ENCODE measurements at places on chromosomes 3 and 15. TPM values are rescaled to one million over a fixed set of nuclear protein-coding genes. Genes with fewer than 3 reads are reported as not detected.

DNA sequence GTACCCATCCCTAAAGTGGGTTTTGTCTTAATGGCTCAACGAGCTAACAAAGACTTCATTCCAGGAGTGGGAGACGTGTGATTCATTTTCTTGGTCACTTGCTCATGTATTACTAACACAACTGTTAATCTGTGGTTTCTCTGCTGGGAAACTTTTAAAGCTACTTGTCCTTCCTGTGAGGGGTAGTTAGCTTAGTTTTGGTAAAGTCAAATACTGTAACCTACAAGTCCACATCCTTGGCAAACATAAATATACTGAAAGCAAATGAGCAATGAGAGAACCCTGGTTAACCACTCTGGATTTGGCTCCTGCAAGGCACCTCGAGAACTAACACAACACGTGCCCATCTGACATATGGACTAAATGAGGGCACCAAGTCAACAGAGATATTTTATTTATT is 19.9 kb downstream of the NOX5 start:
- H3K27ac ChIP-seq = no peak overlapping the region
- no peak for DNase-seq
- no peaks in the 10 kb centered on the region for H3K27me3 ChIP-seq
- no peaks in the 10 kb centered on the region for H3K4me1 ChIP-seq
- H3K4me3 ChIP-seq = no peak overlapping the region

GRCh38 chr3:52052831-52053306 is 3.5 kb downstream of the DUSP7 start:
- peaks cover 27% of the 10 kb centered on the region for H3K36me3 ChIP-seq
- H3K27ac ChIP-seq = peak overlapping the region; percentile 85
- peaks cover 48% of the 10 kb centered on the region for H3K4me1 ChIP-seq
- H3K4me3 ChIP-seq = peak overlapping the region; percentile 29
- DNase-seq = peak; percentile 84
- H3K27me3 ChIP-seq = no peaks in the 10 kb centered on the region

GRCh38 chr3:43372809-43373559 is 86.6 kb downstream of the SNRK start:
- no peaks in the 10 kb centered on the region for H3K36me3 ChIP-seq
- no peaks in the 10 kb centered on the region for H3K4me1 ChIP-seq
- no peak overlapping the region for H3K27ac ChIP-seq
- H3K27me3 ChIP-seq = no peaks in the 10 kb centered on the region
- no peak overlapping the region for H3K4me3 ChIP-seq

DNA sequence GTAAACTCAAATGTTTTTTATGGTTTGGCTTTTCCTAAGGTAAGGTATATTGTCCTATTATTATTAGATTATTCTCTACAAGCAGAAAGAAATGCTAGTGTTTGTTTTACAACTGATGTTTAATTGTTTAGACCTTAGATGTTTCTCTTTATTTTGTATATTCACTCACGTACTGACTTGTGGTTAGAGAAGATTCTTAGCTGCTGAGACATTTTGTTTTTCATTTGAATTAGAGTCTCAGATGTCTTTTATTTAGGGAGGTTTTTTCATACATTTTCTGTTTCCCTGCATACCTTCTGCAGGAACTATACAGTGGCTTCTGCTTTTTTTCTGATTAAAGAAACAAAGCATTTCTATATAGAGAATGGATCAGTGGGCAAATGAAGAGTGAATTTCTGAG is 110.9 kb downstream of the MYRIP start:
- no peaks in the 10 kb centered on the region for H3K4me1 ChIP-seq
- H3K4me3 ChIP-seq = no peak overlapping the region
- no peak for DNase-seq
- H3K27me3 ChIP-seq = no peaks in the 10 kb centered on the region
- H3K36me3 ChIP-seq = no peaks in the 10 kb centered on the region
- no peak overlapping the region for H3K27ac ChIP-seq

DNA sequence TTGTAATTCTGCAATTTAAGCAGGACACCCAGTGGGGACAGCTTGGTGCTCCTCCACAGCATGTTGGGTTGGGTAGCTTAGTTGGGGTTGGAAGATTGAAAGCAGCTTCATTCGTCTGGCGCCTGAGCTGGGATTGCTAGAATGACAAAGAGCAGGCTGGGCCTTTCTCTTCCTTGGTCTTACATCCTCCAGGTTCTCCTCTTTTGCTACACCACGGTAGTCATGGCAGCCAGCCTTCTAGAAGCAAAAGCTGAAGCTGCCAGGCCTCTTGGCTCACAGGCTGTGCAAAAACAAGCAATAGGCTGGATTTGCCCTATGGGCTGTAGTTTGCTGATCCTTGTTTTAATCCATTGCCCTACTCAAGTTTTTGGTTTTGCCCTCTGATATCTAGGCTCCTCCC is 3.2 kb upstream of the ANXA2 start:
- H3K27ac ChIP-seq = no peak overlapping the region
- no peaks in the 10 kb centered on the region for H3K36me3 ChIP-seq
- peaks cover 21% of the 10 kb centered on the region for H3K4me1 ChIP-seq
- H3K27me3 ChIP-seq = no peaks in the 10 kb centered on the region
- H3K4me3 ChIP-seq = no peak overlapping the region

DNA sequence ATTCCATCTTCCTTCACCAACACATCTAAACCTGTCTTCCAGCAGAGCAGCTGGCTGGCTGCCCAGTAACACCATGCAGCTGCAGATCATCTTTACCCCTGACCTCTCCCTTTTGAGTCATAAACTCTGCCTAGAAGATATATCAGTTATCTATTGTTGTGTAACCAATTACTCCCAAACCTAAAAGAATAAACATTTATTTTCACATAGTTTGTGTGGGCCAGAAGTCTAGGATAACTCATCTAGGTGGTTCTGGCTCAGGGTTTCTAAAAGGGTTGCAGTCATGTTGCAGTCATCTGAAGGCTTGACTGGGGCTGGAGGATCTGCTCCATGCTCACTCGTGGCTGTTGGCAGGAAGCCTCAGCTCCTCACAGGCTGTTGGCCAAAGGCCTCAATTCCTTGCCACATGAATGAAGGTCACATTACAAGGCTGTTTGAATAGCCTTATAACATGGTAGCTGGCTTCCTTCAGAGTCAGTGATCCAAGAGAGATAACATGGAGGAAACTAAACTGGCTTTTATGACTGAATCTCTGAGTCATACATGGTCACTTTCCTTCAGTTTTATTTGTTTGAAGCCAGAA is 92.8 kb downstream of the GOLIM4 start:
- H3K27me3 ChIP-seq = no peaks in the 10 kb centered on the region
- H3K27ac ChIP-seq = peak overlapping the region; percentile 40
- H3K4me1 ChIP-seq = no peaks in the 10 kb centered on the region
- H3K36me3 ChIP-seq = no peaks in the 10 kb centered on the region
- peak; percentile 77 for DNase-seq

GRCh38 chr3:129528589-129529100 is at the start of gene RHO:
RHO (plus strand) TSS chr3:129528639; CDS start chr3:129528734, 95 bp downstream.
- H3K27me3 ChIP-seq = no peaks in the 10 kb centered on the region
- no peaks in the 10 kb centered on the region for H3K4me1 ChIP-seq
- H3K27ac ChIP-seq = no peak within 1 kb of the TSS
- H3K36me3 ChIP-seq = no peaks in the 10 kb centered on the region
- H3K4me3 ChIP-seq = no peak within 1 kb of the TSS
- DNase-seq = no peak

The IL12A gene
- 1.2 TPM for total RNA-seq

The CFAP92 gene
- 2.4 TPM for total RNA-seq

The MKRN2OS gene
- 17.2 TPM for total RNA-seq

The TMCO5A gene
- total RNA-seq = not detected

The OR4F6 gene
- not detected for total RNA-seq
